ENCODE measurements at places on chromosomes 5 and 9.

GRCh38 chr9:110047955-110048402 lies 160.0 kb downstream of the C9orf152 start:
- no peak for DNase-seq

DNA sequence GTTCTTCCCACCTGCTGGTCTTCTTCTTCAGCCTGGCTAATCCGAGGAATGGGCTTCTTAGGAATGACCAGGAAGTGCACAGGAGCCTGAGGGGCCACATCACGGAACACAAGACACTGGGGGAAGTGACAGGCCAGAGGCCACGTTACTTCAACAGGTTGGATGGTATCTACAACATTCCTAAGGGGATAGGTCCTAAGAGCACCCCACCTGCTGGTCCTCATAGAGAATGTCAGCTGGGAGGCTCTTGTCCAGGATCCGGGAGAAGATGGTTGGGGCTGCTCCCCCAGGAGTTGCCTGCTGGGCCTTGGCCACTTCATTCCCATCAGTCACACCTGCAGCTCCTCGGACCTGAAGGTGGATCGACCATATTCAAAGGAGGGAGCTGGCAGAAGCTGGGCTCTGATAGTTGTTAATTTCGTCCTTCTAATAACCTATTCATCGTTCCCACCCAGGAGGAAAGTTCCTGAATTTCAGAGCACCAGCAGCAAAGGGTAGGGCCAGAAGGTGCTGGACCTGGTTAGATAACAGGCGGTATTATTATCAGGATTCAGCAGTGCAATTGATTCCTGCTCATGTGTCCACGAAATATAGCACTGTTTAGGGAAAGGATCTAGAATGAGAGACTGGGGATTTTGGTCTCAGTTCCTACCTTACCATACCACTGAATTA lies 1.3 kb downstream of the HINT2 start:
- no peak for DNase-seq

- DNase-seq = peak; percentile 50
Observed at GRCh38 chr9:3478549-3478953, 47.2 kb downstream of the RFX3 start.

DNA sequence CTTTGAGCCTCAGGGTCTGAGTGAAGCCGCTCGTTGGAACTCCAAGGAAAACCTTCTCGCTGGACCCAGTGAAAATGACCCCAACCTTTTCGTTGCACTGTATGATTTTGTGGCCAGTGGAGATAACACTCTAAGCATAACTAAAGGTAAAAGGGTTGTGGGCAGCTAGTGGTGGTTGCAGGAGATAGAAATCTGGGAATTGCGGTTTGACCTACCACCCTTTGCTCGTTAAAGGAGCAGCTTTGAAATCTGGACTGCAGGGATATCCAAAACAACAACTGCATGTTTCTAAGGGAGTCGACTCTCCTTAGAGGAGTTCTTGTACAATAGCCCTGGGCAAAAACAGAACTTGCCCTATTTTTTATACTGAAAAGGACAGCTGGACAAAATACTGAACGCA lies 19.0 kb downstream of the ABL1 start:
- DNase-seq = no peak

DNA sequence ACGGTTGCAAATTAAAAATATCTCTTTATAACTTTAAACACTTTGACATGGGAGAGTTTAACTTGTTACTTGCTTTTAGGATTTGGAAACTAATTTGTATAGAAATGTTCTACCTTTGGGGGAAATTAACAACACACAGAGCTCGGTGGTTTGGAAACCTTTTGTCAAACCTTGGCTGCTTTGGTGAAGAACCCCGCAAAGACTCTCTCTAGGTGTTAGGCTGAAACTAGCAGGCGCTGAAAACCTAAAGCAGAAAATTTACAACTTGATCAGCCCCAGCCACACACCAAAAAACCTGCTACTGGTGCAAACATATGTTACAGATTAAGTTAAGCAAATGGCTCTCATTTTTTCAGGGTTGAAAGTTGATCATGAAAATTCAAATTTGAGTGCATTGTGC lies 25.8 kb downstream of the NR2F1 start:
- no peak for DNase-seq

DNA sequence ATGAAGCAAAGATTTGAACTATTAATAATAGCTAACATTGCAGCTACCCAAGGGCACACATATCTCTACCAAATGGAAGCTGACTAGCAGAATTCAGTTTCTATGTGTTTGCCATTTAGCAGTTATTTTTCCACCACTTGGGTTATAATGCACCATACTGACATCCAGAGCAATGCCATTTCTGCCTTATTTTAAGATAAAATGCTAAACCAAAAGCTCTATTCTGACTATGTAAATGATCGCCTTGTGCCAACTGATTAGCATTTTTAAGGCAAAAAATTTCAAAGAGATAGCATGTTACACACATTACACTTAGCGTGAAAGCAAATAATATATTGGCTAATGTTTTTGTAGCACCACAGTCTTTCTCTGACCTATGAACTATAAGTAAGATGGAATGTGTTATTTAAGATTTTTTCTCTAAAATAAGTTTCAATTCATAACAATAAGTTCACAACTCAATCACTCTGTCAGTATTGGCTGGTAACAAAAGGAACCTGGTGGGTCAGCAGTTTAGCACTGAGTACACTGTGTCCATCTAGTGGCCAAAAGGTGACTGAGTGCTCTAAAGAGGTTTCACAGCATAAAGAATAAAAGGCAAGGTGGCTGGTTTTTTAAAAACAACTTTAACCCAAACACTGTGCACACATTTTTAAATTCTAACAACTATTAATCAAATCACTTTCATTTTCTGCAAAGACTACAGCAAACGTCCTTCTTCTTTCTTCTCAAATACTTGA lies 443.5 kb downstream of the PDE4D start:
- no peak for DNase-seq

GRCh38 chr5:123441408-123441807 lies 18.2 kb upstream of the CEP120 start:
- no peak for DNase-seq
